ENCODE measurements at places on chromosomes 1 and 21.

GRCh38 chr21:33945652-33946270 lies 30.2 kb upstream of the ATP5PO start:
- DNase-seq: no peak

GRCh38 chr21:41361786-41362604 lies at the start of gene MX2:
Gene MX2, plus strand, starts transcription at chr21:41362027. Its CDS starts 14,880 bp downstream, at chr21:41376907.
- no peak for DNase-seq

GRCh38 chr1:193415256-193415655 lies 228.8 kb upstream of the B3GALT2 start:
- DNase-seq: no peak

DNA sequence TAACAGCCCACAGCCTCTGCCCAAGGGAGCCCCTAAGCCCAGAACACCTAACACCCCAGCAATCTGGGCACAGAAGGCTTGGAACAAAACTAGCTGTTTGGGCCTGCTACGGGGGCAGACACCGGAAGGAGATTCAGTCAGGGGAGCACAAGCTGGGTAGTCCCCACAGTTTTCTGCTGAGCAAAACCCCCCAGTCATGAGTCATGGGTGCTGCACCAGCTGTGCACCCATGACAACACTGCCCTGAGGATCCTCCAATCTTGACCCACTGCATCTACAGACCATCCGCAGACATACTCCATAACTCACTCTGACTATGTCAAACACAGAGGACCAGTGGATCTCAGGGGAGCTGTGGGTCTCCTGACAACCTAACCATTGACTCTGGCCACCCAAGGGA lies 105.1 kb downstream of the LRIG2 start:
- no peak for DNase-seq

GRCh38 chr1:21268281-21269239 lies 21.7 kb downstream of the ECE1 start:
- DNase-seq: no peak

DNA sequence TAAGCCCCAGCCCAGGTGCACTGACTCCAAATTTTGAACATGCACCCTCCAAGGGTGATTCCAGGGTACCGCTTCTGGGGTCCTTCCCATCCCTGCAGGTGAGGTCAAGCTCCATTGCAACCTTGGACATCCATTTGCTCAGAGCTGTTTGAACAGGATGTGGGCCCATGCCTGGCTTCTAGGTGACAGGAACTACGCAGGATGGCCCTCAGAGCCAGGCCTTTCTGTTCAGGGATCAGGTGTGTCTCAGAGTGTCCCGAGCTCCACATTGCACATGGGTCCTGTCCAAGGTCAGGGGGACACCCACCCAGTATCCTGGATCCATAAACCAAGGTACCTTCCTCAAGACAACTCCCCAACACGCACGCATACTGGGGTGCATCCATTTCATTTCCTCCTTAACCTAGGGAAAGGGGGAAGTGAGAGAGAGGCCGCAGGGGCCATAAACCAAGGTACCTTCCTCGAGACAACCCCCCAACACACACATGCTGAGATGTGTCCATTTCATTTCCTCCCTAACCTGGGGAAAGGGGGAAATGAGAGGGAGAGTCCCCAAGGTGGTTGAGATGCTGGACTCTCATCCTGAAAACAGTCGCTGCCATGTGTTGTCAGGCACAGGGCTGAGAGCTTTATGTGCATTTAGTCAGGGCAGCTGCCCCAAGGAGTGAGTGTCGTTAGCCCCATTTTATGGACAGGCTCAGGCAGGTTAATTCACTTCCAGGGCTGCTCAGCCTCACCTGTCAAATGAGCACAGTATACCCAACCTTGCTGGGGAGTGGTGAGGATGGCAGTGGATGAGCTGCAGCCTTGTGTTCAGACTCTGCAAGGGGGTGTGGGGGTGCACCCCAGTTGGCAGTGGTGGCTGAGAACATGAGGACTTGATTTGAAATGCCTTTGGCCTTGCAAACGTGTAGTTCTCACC lies 2.1 kb downstream of the SLC66A1 start:
- no peak for DNase-seq

DNA sequence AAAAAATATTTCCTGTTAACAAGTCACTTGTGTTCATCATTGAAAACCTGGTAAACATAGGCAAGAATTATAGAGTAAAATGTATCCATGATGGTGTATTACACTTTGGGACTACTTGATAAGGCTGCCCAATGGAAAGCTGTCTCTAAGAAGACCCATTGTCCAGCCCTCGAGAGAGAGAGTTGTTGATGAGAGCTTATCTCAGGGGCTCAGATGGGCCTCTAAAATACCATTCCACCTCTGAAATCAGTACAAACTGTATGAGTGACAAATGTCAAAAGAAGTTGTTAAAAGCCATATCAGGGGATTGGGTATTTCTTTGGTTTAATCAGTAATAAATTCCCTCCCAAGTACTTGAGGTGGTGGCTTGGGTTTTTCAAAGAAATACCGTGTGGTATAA lies 96.1 kb downstream of the KCNK1 start:
- no peak for DNase-seq
